DMS53 (cell line): ENCODE measurements at places on chromosomes 5 and 9.

DNA sequence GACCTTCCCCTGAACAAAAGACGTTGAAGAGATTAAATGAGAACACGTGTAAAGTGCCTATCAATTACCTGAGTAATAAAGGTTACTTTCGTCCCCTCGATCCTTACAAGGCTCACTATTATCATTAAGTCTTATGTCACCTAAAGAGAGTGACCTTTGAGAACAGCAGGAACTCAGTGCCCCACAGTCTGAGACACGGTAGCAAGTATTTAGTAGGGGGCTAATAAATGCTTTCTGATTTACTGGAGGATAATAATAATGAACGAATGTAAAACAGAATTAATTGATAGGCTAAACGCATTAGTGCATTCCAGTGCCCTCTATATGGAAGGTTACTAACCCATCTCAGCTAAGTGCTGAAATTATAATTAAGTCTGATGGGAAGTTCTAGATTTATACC, 199.9 kb downstream of the FBXL17 start:
- DNase-seq = no peak

DNA sequence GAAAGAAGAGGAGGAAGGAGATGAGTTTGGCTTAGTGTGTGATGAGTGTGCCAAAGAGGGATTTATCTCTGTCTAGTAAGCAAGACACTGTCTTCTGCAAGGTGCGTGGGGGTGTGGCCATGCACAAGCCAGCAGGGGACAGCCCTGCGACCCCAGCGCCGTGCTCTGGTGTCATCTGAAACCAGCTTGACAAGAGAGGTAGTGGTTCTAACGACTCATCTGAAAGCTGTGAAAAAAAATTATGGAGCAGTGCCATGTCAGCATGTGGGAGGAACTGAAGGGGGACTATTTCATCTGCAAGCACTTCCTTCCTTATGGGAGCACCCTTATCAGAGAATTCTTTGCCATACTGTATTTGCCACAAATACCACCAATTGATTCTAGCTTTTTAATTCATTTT, 398.6 kb downstream of the PSAT1 start:
- DNase-seq = no peak

DNA sequence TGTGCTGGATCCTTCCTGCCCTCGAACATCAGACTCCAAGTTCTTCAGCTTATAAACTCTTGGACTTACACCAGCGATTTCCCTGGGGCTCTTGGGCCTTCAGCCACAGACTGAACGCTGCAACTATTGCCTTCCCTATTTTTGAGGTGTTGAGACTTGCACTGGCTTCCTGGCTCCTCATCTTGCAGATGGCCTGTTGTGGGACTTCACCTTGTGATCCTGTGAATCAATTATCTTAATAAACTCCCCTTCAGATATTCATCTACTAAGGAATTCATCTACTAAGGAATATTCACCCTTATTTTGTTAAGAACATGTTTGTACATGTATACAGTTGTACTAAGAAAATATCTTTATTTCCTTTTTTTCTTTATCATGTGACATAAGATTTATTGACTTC, 1079.7 kb downstream of the CDH12 start:
- no peak for DNase-seq

GRCh38 chr9:9799287-9799686, 813.5 kb downstream of the PTPRD start:
- DNase-seq = no peak
